Right cardiac atrium (tissue), 5 donors: ENCODE measurements at places on chromosomes 2 and 18. TPM values are rescaled to one million over a fixed set of nuclear protein-coding genes. Genes with fewer than 3 reads are reported as not detected.

Gene HOXD12
- total RNA-seq, result not detected

Gene RNF144A
- total RNA-seq, result 10.8 TPM

Gene CHST10
- total RNA-seq, result 25.7 TPM

Gene COL6A3
- 191 TPM for total RNA-seq

Gene KCNE4
- 3.6 TPM for total RNA-seq

Gene RMDN2
- 7.3 TPM for total RNA-seq

Gene CHST9
- 0.57 TPM for total RNA-seq

Gene CXCR4
- 3.2 TPM for total RNA-seq

Gene KCNG2
- 0.15 TPM for total RNA-seq

Gene KATNAL2
- total RNA-seq, result 6.6 TPM

Gene PRSS56
- total RNA-seq, result 0.11 TPM

Gene PROM2
- 1.1 TPM for total RNA-seq

Gene OXER1
- 0.66 TPM for total RNA-seq

Gene ATP6V1C2
- total RNA-seq, result not detected

Gene CCDC74B
- total RNA-seq, result 1.4 TPM

Gene SLC4A5
- total RNA-seq, result 1.1 TPM

Gene ELOA2
- total RNA-seq, result not detected

Gene BIRC6
- 41.9 TPM for total RNA-seq

Gene VSNL1
- total RNA-seq, result 38.8 TPM

Gene AMMECR1L
- 9.8 TPM for total RNA-seq

Gene TTR
- total RNA-seq, result not detected

Gene ERMN
- 0.19 TPM for total RNA-seq

Gene COLEC11
- total RNA-seq, result 12.5 TPM

Gene ALK
- total RNA-seq, result not detected

Gene AQP12A
- total RNA-seq, result not detected

Gene PFN4
- 1.7 TPM for total RNA-seq

Gene FBLN7
- total RNA-seq, result 1.8 TPM
